NCI-H187 treated with DMSO at 0.1 percent for 48 hours (cell line): ENCODE measurements at places on chromosomes 5 and 9.

GRCh38 chr5:120162321-120162720 is 301.8 kb upstream of the PRR16 start:
- DNase-seq: no peak

GRCh38 chr5:115962565-115963402 is 509 bp downstream of the LVRN start:
- DNase-seq: no peak

- no peak for DNase-seq
Observed at GRCh38 chr9:78677326-78677725, 380.4 kb downstream of the PSAT1 start.

DNA sequence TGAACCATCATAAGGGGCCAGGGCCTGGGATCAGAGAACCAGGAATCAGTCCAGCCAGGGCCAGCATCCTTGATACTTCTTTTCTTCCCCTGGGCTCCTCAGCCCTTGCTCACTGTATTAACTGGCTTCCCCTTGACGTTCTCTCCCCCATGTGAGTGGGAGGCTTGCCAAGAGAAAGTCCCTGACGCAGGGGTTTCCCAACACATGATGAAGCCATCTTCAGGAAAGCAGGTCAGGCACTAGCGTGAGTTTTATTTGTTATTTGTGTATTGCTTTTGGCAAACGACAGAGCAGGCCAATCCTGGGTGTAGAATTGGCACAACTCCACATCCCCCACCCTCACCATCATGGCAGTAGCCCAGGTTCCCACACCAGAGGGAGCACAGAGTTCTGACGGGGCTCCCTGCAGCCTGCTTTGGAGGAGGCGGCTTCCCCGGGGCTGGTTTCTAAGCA is 165.5 kb upstream of the NFIL3 start:
- DNase-seq: no peak

DNA sequence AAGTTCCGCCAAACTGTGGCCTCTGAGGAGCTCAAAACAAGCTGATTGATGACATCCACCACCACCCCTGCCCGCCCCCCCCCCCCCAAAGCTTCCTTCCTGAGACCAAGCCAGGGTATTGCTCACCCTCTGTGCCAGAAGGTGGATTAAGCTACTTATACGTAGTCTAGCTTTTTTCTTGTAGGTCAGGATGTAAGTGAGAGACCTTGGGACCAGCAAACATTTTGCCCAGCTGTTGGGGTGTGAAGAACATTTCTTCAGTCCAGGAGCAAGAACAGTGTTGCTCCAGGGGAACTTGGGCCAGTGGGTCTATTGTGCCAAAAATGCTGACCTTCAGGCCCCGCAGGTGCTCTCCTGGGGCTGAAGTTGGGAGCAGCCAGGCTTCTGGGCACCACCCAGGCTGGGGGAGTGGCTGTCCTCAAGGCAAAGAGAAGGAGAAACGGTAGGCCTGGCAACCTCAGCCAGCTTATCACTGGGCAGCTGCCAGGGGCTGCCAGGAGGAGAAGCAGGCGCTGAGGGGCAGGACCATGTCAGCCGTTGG is 18.0 kb downstream of the NEURL1B start:
- no peak for DNase-seq

DNA sequence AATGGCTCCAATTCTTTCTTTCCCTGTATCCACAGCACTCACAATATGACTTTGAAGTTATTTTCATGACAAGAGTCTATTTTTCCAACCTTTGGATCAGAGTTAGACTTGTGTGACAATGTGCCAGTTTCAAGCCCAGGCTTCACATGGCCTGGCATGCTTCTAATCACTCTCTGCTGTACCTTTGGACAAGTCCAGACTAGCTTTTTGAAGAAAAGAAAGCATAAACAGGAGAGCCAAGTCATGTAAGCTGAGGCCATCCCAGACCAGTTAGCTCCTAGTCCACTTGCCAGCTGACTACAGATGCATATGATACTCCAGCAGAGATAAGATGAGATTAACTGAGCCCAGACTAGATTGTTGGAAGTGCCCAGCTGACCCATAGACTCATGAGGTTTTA is 513.6 kb upstream of the C9orf72 start:
- no peak for DNase-seq

DNA sequence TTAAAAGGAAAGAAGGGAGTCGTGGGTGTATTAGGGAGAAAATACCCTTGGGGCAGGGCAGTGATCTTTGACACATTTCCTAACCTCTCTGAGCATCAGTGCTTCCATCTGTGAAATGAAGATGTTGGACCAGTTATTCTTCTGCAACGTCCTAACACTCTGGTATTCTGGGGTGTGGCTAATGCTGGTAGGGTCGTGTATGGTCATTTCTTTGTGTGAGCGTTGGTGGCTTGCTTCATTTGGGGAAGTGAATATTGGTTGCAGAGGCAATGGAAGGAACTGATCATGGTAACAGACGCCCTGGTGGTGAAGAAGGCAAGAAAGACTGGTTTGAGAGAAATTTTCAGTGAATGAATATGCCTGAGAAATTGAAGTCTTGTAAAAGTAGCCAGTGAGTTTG is 67.9 kb upstream of the TTC23L start:
- DNase-seq: no peak

DNA sequence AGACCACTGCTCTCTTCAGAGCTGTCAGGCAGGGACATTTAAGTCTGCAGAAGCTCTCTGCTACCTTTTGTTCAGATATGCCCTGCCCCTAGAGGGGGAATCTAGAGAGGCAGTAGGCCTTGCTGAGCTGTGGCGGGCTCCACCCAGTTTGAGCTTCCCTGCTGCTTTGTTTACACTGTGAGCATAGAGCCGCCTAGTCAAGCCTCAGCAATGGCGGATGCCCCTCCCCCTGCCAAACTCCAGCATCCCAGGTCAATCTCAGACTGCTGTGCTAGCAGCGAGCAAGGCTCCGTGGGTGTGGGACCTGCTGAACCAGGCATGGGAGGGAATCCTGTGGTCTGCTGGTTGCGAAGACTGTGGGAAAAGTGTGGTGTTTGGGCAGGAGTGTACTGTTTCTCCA is 59.9 kb downstream of the CAVIN4 start:
- DNase-seq: peak; percentile 18

DNA sequence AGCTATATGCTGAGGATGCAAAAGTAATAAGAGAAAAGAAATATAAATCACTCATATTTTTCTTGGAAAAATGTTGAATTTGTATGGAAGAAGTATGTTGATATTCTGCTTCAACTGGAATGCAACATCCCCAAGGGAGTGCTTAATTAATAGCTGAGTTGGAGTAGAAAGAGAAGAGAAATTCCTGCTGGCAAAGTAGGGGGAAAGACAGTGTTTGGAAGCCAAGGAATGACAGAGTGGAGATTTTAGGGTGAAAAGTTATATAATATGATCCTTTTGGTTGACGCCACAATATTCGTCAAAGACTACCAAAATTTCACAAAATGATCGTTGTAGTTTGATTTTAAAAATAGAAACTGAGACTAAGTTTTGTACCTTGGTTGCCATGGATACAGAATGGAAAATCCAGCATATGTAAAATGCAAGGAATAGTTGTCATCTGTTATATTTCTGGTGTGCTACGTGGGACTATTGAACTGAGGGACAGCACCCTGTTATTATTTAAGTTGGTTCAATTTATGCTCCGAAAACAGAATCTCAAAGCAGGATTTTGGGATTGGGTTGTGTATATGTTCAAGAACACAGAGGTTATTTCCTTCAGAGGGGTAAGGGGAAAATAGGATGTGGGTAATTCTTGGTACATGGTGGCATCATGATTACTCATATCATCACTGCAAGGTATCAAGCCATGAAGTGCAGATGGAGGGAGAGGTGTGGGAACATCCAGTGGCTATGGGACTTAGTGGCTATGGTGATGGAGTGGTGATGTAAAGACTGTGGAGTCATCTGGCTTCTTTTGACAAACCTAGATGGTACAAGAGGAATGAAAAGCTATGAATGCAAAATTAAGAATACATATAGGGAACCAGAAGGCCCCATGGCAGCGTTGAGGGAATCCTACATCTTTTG is 61.0 kb downstream of the SUB1 start:
- no peak for DNase-seq

GRCh38 chr9:134717924-134718645 is 76.5 kb downstream of the COL5A1 start:
- no peak for DNase-seq

GRCh38 chr9:5764130-5764868 is 68.6 kb downstream of the ERMP1 start:
- no peak for DNase-seq

GRCh38 chr5:130222573-130222972 is 318.3 kb downstream of the CHSY3 start:
- DNase-seq: no peak

GRCh38 chr5:179619776-179620175 is 3.7 kb downstream of the HNRNPH1 start:
- DNase-seq: no peak
